Suprapubic skin (tissue), 4 donors: ENCODE measurements at places on chromosomes 2 and 18. TPM values are rescaled to one million over a fixed set of nuclear protein-coding genes. Genes with fewer than 3 reads are reported as not detected.

- no peaks in the 10 kb centered on the region for H3K36me3 ChIP-seq
- DNase-seq: peak; percentile 67
- H3K4me3 ChIP-seq: no peak overlapping the region
- H3K27ac ChIP-seq: no peak overlapping the region
- H3K4me1 ChIP-seq: no peaks in the 10 kb centered on the region
- peaks cover 10% of the 10 kb centered on the region for H3K27me3 ChIP-seq
Observed at GRCh38 chr2:26537069-26537825, 59.3 kb upstream of the OTOF start.

DNA sequence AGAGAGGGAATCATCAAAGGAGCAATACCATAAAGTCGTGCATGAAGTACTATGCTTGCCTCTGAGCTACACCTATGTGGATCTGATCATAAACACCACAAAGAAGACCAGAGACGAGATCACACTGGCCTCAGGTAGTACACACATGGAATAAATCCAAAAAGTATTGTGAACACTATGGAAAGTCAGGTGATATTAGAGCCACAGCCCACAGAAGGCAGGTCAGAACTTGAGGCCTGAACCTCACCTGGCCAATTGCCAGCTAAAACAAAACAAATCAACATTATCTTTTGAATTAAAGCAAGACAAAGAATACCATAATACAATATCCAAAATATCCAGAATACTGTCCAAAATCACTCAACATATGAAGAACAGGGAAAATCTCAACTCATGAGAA is 371.1 kb downstream of the NCKAP5 start:
- no peak overlapping the region for H3K4me3 ChIP-seq
- H3K4me1 ChIP-seq: peaks cover 3% of the 10 kb centered on the region
- DNase-seq: no peak
- no peak overlapping the region for H3K27ac ChIP-seq
- H3K36me3 ChIP-seq: no peaks in the 10 kb centered on the region

DNA sequence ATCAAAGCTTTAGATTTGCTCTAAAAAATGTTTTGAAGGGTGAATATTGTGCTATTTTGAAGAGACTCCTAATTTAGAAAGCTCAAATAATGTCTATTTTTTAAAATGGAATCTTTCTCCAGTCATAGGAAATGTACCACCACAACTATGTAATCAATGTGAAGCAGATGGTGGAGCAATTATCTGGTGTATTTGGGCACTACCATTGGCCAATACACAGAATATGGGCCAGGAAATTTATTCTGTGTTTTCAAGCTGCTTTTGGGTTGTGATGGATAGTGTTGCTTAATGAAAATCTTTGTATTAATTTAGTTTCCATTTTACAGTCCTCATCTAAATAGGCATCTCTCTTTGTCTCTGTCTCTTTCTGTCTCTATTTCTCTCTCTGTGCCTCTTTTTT is 17.1 kb upstream of the VWC2L start:
- H3K36me3 ChIP-seq: no peaks in the 10 kb centered on the region
- no peak overlapping the region for H3K27ac ChIP-seq
- no peaks in the 10 kb centered on the region for H3K4me1 ChIP-seq
- H3K27me3 ChIP-seq: no peaks in the 10 kb centered on the region
- DNase-seq: no peak

DNA sequence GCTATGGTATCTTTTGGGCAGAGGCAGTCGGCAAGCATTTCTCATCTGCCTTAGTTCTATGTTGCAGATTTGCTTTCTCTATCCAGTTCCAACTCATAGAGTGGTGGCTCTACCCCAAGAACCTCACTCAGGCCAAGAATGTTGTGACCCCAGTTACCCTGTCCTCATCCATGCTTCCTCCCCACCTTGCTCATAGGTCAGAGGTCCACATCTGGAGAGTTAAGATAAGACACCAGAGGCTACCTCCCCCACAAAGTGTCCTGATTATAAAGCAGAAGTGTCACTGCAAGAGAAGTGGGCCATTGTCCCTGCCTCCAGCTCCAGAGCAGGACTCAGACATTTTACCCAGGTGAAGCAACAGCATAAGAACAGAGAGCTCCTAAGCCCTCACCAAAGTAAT is 276.8 kb upstream of the CHST9 start:
- no peak for DNase-seq
- H3K4me3 ChIP-seq: no peak overlapping the region
- H3K4me1 ChIP-seq: no peaks in the 10 kb centered on the region
- H3K27ac ChIP-seq: no peak overlapping the region
- H3K36me3 ChIP-seq: no peaks in the 10 kb centered on the region
- H3K27me3 ChIP-seq: no peaks in the 10 kb centered on the region

DNA sequence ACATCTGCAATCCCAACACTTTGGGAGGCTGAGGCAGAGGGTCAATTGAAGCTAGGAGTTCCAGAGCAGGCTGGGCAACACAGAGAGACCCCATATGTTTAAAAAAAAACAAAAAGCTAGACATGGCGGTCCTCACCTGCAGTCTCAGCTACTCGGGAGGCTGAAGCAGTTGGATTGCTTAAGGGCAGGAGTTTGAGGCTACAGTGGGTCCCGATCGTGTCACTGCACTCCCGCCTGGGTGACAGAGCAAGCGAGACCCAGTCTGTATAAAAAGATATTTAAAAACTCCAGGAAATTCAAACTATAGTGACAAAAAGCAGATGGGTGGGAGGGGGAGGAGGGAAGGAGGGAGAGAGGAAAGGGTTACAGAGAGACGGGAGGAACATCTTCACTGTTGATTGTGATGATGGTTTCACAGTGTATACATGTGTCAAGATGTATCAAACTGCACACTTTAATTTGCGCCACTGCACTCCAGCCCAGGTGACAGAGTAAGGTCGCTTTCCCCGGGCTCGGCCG is 942 bp upstream of the ZNF236 start:
- peaks cover 2% of the 10 kb centered on the region for H3K36me3 ChIP-seq
- no peaks in the 10 kb centered on the region for H3K27me3 ChIP-seq
- peak overlapping the region; percentile 79 for H3K4me3 ChIP-seq
- DNase-seq: no peak
- peaks cover 38% of the 10 kb centered on the region for H3K4me1 ChIP-seq
- H3K27ac ChIP-seq: peak overlapping the region; percentile 94

DNA sequence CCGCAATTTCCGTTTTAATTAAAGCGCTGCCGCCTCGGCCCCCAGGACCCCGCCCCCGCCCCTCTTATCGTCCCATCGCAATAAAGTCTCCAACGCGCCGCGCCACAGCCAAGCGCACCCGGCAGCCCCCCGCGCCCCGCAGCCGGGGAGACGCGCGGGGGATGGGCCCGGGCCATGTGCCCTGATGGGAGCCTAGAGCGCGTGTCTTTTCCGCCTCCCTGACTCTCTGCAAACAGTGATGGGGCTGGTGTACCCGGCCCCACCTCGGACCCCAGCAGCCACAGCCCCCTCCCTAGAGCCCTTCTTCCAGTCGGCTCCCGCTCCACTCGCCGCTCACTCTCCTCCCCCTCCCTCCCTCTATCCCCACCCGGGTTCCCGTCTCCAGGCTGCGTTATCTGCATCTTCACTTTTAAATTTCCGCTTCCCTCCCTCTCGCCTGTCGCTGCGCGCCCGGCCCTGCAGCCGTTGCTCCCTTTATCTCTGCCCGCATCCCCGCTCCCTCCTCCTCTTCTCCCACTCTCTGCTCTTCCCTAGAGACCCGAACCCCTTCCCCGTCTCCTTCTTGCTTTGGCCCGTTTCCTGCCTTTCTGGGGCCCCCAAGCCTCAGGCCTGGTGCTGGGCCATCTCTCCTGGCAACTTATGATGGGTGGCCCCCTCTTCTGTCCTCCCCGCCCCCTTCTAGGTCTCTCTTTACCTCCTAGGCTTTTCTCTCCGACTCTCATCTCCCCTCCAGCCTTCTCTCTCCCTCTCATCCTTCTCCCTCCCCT is 524 bp upstream of the FEV start:
- H3K4me3 ChIP-seq: peak overlapping the region; percentile 0
- H3K27me3 ChIP-seq: peaks cover 100% of the 10 kb centered on the region
- no peak for DNase-seq
- no peak overlapping the region for H3K27ac ChIP-seq
- H3K36me3 ChIP-seq: no peaks in the 10 kb centered on the region
- peaks cover 41% of the 10 kb centered on the region for H3K4me1 ChIP-seq

DNA sequence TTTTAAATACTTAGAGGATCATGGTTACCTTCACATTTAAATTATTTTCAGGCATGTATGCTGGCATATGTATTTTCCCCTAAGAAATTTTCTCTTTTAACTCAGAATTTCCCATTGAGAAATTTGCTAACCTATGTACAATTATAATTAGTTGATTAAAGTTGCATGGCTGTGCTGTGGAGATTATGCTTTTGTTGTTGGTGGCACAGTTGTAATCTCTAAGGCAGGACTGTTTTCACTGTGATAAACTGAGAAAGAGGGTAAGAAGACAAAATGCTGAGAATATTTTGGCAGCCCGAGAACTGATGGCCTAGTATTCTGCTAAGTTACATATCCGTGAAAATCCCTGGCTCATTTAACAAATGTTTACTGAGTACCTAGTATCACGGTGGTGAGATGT is 1.4 kb downstream of the VRK2 start:
- no peaks in the 10 kb centered on the region for H3K27me3 ChIP-seq
- DNase-seq: no peak
- H3K4me3 ChIP-seq: no peak overlapping the region
- peaks cover 25% of the 10 kb centered on the region for H3K4me1 ChIP-seq
- no peak overlapping the region for H3K27ac ChIP-seq
- H3K36me3 ChIP-seq: no peaks in the 10 kb centered on the region

DNA sequence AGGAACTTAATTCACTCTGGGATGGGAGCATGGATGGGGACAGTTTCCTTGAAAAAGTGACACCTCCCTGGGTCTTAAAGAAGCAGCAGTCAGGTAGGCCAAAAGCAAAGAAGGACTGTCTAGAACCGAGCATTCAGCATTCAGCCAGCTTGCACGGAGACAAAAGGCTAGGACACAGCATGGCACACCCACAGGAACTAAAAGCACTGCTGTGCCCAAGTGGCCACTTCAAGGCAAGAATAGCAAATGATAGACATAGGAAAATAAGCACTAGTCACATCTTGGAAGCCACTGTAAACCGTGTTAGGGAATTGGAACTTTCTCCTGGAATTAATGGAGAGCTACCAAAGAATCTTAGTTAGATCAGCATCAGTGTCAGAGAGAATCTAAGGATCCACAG is 47.0 kb downstream of the LRP2 start:
- no peaks in the 10 kb centered on the region for H3K4me1 ChIP-seq
- H3K27me3 ChIP-seq: no peaks in the 10 kb centered on the region
- no peak overlapping the region for H3K27ac ChIP-seq
- no peak for DNase-seq

DNA sequence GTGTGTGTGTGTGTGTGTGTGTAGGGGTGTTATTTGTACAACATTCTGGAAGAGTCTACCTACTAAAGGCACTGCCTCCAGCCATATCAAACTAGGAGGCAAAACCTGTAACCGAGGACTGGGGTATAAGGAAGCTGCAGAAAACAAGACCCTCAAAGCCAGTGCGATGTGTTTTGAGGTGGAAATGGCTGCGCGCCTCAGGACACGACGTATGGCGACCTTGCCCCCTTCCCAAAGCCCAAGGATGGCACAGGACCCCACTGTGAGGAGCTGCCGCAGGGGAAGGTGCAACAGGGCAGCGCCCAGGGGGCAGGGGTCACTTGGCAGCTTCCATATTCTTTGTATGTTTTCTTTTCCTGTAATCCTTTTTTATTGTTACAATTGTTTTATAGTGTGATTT is 59.8 kb downstream of the CENPO start:
- peaks cover 11% of the 10 kb centered on the region for H3K4me1 ChIP-seq
- no peaks in the 10 kb centered on the region for H3K36me3 ChIP-seq
- DNase-seq: no peak

GRCh38 chr2:216370961-216371712 is 1.1 kb downstream of the MARCHF4 start:
- peaks cover 85% of the 10 kb centered on the region for H3K27me3 ChIP-seq
- H3K36me3 ChIP-seq: no peaks in the 10 kb centered on the region
- H3K4me1 ChIP-seq: peaks cover 18% of the 10 kb centered on the region
- DNase-seq: no peak
- H3K27ac ChIP-seq: no peak overlapping the region

The BOLL gene
- total RNA-seq: not detected

The RAPGEF4 gene
- 29.6 TPM for total RNA-seq

The GPAT2 gene
- 1.5 TPM for total RNA-seq

The LYPD6 gene
- total RNA-seq: not detected

The PRKAG3 gene
- total RNA-seq: not detected
